ENCODE measurements at places on chromosomes 7 and 10.

GRCh38 chr10:43692051-43692825 lies 43.6 kb upstream of the ZNF32 start:
- DNase-seq: no peak

GRCh38 chr7:79245623-79246249 lies 207.7 kb downstream of the MAGI2 start:
- no peak for DNase-seq

DNA sequence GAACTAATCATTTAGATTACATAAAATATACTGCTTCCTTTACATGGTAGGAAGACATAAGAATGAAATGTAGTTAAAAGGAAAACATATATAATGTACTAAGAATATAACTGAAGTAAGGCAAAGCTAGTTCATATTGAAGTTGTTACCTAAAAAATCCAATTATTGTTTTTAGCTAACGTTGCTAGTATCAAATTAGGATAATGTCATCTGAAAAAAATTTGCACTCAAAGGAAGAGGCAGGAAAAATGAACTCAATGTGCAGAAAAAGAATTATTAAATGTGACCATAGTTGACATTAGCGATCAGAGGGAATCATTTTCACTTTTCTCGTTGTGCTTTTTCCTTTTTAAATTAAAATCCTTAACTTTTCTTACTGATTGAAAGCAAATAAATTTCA lies 1.6 kb upstream of the BET1 start:
- no peak for DNase-seq

DNA sequence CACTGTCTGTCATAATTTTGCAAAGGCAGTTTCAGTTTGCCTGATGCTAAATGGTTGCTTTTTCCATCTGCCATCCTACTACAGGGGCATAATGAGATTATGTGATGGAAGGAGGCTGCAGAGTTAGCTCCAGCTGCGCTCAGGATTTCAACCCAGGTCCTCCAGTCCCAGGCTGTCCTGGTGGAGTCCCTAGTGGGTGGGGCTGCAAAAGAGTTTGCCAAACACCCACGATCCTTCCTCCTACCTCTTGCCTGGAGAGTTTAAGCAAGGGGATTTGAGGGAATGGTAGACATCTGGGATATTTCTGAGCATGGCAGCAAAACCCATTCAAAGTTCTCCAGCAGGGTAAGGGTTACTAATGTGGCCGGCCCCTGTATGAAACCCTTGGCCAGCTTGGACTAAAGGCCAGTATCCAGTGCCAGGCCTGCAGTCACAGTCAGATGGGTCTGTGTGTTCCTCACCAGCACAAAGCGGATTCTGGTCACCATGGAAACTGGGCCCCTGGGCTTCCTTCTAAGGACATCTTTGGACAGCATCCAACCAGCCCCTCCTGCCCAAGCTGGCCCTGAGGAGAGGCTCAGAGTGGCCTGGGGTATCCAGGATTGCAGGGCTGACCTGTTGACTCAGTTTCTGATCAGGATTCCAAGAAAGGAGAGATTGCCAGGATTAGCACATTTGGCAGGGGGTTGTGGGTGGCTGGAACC lies 42.7 kb upstream of the CHST3 start:
- DNase-seq: no peak

DNA sequence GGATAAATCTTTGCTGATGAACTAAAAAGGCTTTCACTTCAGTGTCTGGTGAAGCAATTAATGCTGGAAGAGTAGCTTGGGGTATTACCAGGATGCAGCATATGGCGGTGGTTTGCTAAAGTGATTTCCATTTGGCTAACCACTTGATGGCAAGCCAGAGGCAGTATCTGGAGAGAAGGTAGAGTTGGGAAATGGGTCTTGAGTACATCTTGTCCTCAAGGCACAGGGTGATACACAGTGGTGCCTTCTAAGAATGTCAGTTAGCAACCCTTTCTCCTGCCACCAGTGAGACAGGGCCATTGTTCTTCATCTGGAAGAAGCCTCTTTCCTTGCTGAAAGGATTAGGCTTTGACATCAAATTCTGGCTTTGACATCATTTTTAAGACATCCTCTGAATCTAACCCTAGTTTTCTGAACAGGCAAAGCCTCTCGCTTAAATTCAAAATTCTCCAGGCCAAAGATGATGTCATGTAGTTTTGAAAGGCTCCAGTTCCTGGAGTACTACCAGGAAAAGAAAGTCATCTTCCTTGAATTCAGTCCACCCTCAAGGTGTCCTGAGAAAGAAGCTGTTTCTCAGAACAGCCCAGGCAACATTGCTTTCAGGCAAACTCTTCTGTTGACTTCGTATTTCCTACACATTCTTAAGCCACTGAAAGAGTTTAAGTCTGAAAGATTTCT lies 162.4 kb downstream of the ARID5B start:
- no peak for DNase-seq

DNA sequence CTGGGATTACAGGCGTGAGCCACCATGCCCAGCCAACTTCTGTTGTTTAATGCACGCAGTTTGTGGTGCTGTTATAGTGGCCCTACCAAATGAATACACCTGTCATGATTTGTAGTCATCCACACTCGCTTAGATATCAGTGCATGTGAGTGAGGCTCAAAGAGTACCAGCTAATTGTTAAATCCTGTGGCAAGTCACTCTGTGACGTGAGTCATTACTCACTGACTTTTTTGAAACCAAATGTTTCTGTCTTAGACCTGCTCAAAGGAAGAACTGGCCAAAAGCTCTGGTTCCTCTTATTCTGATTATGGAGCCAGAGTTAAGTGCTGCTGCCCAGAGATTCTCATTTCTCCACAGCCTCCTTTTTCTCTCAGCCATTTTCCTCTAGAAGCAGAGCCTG lies 109.4 kb downstream of the PRKAG2 start:
- DNase-seq: no peak

DNA sequence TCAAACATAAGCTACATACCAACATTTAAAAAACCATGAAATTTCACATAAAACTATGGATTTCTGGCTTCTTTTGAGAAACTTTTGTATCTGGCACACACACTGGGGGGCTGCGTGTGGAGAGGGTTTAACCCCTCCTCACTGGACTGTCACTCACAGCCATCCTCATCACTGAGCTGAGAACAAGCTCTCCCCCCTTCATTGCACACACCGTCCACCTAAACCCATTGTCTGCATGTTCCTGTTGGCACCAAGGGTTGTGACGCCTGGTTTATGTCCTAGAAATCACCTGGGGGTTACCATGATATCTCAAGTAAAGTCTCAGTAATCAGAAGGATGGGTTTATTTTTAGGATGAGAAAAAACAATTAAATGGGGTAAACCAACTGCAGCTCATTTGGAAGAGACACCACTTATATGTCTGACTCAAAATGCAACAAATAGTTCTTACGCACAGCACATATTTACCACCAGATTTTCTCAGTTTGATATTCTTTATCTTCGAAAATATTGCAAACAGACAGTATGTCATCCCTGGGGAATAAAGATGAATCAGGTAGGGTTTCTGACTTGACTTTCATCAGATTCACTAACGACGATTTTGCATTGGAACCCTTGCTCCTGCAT lies 218.5 kb upstream of the KLF6 start:
- DNase-seq: no peak

- DNase-seq: no peak
These were observed 36.5 kb downstream of the XPNPEP1 start for GRCh38 chr10:109886781-109887140.

DNA sequence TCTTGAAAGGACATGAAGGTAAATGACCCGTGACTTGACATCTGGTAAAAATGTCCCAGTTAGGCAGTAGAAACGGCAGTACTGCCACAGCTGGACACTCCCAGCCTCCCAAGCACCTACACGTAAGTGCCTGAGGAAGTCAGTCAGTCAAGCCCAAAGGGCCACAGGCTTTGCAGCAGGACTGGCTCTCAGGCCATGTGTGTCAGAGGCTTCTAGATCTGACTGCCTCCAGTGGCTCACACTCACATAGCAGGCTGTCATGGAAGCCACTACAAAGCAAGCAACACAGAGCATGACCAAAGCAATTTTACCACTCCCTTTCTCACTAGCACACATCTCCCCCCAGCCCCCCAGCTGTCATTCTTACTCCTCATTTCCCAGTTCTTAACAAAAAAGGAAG lies 17.8 kb upstream of the CCNJ start:
- no peak for DNase-seq

DNA sequence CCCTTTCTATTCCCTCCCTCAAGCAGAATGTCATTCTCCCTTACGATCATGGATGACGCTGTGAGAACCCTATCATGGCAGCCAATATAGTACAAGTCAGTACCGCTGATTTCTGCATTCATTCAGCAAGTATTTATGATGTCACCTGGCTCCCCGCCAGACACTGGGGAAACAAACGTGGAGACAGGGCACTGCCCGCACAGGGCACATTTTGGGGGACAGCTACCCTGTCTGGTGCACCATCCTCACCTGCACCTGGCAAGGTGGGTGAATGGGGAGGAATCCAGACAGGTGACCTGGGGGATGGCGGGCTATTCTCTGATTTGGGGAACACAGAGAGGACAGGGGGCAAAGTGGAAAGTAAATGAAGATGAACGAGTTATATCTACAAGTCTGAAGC lies 28.4 kb downstream of the MKI67 start:
- DNase-seq: no peak

- peak; percentile 75 for DNase-seq
These were observed 46.7 kb downstream of the MICALL2 start for GRCh38 chr7:1412322-1413261.

DNA sequence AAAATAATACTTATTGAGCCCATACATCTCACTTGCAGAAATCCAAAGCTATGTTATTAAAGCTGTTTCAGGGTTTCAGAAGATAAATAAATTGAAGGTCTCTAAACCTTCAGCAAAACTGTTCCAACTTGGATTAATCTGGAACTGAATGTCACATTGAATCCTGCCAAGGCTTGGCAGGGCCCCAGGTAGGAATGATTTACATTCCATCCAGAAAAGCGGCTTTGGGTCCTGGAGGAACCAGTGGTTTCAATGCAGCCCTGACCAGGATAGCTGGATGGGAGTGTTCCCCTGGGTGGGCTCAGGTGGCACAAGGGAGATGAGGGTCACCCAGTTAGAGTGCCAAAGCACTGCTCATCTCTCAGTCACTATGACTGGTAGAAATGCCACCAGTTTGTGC lies 37.0 kb upstream of the TMEM72 start:
- DNase-seq: no peak

GRCh38 chr10:14953424-14954000 lies 384 bp downstream of the DCLRE1C start:
- no peak for DNase-seq

DNA sequence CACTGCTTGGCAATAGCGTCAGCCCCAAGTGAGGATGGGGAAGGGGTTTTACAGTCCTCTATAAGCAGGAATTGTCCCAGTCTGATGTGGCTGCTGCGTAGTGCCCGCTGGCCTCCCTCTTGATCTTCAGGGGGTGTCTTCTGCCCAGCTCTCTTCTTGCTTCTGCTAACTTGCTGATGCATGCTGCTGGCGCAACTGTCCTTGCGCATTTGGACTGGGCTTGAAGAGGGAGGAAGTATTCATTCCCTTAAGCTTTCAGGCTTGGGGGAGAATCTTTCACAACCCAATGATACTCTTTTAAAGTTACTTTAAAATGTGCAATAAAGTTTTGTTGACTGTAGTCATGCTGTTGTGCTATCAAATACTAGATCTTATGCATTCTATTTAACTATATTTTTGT lies 10.3 kb downstream of the GALNT11 start:
- DNase-seq: no peak

DNA sequence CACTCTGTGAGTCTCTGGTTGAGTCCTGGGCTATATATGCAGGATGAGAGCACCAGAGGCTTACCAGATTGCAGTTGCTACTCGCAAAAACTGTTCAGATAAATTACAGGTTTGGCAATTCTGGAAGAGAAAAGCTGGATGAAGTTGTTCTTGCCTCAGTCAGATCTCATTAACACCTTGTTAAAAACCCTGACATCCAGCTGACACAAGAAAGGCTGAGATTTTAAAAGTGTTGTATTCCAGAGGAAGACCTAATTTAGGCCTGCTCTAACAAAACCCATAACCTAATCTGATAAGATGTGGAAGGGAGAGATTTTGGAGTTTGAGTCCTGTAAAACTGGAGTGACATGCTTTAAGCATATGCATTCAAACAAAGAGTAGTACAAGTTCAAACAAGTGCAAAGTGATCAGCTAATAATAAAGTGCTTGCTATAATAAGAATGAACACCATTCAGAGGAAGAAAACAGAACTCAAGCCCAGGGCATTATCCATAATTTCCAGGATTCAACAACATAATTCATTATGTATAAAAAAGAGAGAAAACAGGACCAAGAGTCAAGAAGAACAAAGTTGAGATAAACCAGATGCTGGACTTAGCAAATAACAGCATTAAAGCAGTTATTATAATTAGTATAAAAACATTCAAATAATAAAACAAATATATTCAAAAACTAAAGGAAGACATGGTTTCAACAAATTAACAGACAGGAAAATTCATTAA lies 135.5 kb downstream of the CD36 start:
- no peak for DNase-seq

DNA sequence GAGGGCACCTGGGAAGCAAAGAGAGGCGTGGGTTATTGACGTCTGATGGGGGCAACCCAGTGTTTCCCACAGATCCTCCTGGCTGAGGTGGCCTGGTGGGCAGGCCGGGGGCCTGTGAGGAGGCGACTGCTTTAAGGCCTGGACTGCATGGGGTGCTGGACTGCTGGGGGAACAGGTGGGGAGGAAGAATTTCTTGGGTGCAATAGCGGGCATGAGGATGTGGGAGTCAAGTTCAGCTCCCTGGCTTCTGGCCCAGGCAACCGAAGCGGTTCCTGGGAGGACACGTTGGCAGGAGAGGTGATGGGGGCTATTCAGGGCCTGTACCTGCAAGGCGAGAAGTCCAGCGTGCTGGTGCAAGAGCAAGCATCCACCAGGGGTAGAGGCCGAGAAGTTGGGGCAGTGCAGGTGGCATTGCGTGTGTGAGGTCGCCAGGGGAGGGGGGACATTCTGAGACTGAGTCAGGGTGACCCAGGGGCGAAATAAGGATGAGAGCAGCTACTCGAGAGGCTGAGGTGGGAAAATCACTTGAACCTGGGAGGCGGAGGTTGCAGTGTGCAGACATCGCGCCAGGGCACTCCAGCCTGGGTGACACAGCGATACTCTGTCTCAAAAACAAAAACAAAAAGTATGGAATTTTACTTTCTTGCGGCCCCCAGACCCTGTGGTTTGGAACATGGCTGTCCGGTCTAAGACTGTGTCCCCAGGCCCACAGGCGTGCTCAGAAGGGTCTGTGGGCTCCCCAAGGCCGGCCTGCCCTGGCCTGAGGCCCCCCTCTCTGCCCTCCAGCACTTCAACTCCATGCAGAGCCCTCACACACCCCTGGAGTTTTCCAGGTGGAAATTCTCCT lies 53.6 kb upstream of the ELN start:
- no peak for DNase-seq

DNA sequence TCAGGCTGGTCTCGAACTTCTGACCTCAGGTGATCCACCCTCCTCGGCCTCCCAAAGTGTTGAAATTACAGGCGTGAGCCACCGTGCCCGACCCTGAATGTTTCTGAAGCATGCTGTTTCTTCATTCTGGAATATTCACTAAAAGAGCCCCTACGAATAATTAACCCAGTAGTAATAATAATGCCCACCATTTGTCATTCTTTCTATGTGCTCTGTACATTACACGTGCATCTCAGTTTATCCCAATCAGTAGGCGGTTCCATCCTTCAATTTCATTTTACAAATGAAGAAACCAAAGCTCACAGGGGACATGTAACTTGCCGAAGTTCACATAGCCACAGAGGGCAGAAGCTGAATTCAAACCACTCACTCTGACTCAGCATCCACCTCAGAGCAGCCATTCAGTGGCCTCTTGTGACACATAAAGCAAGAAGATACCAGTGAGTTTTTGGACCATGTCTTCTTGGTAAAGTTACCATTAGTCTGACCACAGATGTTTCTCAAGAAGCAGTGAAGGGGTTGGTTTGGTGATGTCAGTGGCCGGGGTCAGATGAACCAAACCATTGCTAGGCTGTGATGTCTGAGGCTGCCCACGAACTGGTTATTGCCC lies 71.9 kb upstream of the DUSP5 start:
- no peak for DNase-seq

Data from stimulated activated CD4-positive, alpha-beta T cell treated with anti-CD3 and anti-CD28 coated beads, Interleukin-1b, Interleukin-23, amount 100 ng/mL, for 1 hour (primary cell).